Uterus (tissue), 4 donors: ENCODE measurements at places on chromosomes 1 and 21. TPM values are rescaled to one million over a fixed set of nuclear protein-coding genes. Genes with fewer than 3 reads are reported as not detected.

The ZSWIM5 gene
- total RNA-seq = 6.6 TPM

DNA sequence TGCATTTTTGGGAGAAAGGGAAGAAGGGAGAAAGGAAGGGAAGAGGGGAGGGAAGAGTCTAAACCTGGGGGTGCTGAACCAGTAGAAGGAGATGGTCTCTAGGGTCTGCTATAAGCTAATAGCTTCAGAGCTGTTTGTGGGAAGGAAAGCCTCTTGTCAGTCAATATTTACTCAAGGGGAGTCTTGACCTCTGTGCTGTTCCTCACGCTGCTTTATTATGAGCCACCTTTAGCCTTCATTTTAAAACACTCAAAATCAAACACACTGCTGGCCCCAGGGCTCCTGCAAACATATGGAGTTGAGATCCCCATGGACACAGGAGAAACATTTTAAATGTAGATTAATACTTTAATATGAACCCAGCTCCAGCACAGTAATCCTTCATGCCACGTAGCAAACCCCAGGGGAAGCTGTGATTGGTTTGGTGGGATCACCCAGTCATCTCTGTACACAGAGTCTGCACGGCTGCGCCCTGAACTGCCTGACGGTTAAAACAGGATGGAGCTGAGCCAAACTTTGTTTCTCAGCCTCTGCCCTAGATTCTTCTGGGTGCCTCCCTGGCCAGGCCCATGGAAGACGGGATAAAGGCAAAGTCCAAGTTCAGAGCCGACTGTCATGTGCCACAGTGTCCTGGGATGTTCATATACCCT, 40.2 kb upstream of the VWA5B1 start:
- DNase-seq = no peak

DNA sequence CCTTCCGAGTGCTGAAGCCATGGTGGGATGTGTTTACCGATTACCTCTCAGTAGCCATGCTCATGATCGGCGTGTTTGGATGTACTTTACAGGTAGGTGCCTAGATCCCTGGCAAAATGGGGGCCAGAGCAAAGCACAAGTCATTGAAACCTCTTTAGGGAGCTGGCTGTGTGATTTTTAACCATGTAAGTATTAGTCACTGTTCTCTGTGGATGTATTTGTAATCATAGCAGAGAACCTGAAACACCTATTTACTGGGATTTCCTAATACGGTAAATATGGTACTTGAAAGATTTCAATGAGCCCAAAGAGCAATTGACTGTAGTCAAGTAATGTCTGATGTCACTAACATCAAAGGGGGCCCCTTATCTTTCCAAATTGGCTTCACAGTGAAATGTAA, 53.6 kb downstream of the LRRC8C start:
- no peak for DNase-seq

DNA sequence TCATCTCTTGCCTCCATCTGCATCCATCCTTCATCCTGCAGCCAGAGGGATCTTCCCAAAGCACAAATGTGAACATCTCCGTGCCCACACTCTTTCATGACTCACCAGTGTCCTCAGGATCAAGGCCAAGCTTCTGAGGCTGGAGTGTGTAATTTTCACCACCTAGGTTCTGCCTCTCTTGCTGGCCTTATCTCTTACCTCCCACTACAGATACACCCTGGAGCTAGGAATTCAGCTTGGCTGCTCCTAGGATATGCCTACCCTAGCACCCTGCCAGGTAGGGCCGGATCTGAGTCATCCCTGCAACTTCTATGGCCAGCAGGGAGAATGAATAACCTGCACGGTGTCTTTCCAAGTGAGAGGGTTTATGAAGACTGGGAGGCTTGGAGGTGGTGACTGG, 208.7 kb upstream of the CSF3R start:
- DNase-seq = no peak

The RSBN1 gene
- total RNA-seq = 42.1 TPM

DNA sequence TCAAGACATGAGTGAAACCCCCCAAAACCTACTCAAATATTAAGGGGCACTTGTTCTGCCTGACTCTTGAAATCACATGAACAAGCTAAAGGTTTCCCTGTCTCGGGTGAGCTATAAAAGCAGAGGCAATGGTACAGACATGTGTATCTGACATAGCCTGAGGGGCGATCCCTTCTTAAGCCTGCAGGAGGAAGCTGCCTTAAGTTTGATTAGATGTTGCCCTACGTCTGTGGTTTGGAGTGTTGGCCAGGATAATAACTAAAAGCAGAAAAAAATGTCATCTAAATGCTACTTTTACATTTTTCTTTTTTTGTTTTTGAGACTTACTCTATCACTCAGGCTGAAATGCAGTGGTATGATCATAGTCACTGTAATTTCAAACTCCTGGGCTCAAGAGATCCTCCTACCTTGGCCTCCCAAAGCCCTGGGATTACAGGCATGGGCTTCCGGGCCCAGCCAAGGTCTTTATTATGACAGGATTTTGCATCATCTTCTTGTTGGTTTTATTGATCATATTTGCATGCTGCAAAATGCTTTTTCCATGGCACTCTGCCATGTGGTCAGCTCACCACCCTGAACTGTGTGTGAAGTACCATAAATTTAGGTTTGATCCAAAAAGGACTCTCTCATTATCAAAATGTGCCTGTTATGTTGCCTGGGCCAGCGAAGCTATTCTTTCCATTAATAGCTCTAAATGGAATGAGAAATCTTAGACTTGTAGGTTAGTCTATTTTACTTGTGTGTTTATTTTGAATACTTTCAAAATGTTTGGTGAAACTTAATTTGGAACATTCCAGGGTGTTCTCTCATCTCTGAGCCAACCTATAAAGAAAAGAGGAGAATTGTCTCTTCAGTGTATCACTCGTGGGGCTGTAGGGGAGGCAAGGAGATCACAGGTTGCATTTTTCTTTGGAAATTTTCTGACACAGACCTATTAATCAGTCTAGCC, 15.0 kb upstream of the HMGN1 start:
- DNase-seq = no peak

GRCh38 chr1:183259924-183260323, 73.9 kb downstream of the LAMC2 start:
- DNase-seq = no peak

The PPM1J gene
- 0.90 TPM for total RNA-seq

The REG4 gene
- not detected for total RNA-seq

GRCh38 chr1:61343734-61344420, 261.5 kb downstream of the NFIA start:
- DNase-seq = no peak

The FOXO6 gene
- not detected for total RNA-seq

DNA sequence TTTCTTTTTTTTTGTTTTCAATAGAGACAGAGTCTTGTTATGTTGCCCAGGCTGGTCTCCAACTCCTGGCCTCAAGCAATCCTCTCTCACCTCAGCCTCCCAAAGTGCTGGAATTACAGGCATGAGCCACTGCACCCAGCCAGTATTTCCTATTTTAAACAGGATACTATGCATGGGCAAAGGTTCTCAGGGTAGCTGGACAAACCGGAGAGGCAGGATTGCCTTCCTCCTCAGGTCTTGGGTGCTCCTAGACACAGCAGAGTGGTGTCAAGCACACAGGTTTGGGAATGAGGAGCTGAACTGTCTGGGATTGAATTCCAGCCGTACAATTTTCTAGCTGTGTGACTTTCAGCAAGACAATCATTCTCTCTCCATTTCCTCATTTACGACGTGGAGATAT, 22.9 kb upstream of the HNRNPU start:
- DNase-seq = no peak

DNA sequence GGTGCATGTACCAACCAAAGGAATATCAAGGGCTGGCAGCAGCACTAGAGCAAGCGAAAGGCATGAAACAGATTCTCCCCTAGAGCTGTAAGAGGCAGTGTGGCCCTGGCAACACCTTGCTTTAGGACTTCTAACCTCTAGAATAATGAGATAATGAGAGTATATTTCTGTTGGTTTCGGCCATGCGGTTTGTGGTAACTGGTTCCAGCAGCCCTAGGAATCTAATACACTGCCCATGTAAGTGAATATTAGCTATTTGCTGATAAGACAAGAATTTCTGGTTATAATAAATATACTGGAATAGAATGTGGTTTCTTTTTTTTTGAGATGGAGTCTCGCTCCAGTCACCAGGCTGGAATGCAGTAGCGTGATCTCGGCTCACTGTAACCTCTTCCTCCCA, 199.4 kb downstream of the GABPA start:
- no peak for DNase-seq

The NT5C1A gene
- total RNA-seq = 1.8 TPM

- DNase-seq = no peak
Observed at GRCh38 chr1:90924982-90925381, 96.9 kb downstream of the ZNF644 start.

GRCh38 chr1:10085076-10085475, 52.3 kb downstream of the UBE4B start:
- no peak for DNase-seq

The LRRN2 gene
- total RNA-seq = 1.3 TPM

The VN1R5 gene
- total RNA-seq = not detected

The LCE6A gene
- total RNA-seq = not detected

- DNase-seq = no peak
Observed at GRCh38 chr1:192059407-192059806, 98.9 kb upstream of the RGS18 start.

The PRAMEF5 gene
- total RNA-seq = not detected

The FCN3 gene
- total RNA-seq = 2.1 TPM

The PLXNA2 gene
- total RNA-seq = 94.5 TPM

- no peak for DNase-seq
Observed at GRCh38 chr1:162406811-162407210, 5.1 kb downstream of the SH2D1B start.

The SLFNL1 gene
- total RNA-seq = 31.3 TPM

DNA sequence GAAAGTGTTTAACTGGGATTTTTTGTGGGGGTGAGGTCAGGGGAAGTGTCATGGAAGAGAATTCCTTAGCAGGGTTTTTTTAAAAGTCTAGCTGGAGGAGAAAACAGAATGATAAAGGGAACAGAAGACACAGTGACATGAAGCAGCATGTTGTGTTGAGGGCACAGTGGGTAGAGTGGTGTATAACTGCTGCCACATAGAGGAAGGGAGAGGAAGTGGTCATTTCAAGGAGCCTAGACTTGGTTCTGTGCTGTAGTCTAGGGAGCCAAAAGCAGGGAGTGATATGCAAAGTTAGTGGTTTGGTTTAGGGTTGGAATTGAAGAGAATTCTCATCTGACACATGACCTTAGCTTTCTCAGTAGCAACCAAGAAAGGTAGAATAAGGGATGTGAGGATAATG, 10.2 kb downstream of the EEIG2 start:
- no peak for DNase-seq

DNA sequence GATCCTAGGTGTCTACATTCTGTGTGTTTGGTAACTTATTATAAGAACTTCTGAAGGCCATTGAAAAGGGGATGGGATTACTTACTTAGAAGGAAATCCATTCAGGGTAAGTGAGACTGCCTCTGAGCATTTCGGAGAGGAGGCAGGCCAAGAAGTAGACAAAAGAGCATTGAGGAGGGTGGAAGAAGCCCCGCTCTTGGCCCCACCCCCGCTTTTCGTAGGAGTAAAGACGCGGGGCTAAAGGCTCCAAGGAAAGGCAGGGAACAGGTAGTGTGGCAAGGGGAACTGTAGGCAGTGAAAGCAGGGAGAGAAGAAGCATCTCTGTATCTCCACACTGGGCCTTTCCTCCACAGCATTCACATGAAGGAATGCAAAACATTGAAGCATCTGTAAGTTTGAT, 51.8 kb upstream of the GRIK1 start:
- no peak for DNase-seq

DNA sequence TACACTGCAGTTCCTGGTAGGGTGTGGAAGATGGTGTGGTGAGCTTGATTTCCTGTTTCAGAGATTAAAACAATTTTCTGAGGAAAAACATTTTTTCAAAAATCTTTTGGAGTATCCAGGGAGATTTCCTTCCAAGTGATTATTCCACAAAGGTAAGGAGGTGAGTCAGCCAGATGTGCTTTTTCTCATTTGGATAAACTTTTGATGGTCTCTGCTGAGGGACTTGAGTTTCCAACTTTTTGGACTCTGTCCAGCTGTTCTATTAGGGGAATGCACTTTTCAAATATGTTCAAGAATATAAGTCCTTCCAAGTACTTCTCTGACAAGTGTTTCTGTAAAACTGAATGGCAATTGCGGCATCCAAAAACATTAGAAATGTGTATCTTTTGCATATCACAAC, 628.8 kb upstream of the ADAMTS5 start:
- no peak for DNase-seq
